Islet precursor cell (in vitro differentiated cells): ENCODE measurements at places on chromosomes 5 and 9.

- DNase-seq = no peak
Measured at GRCh38 chr5:119445544-119445943, 6.8 kb upstream of the HSD17B4 start.

DNA sequence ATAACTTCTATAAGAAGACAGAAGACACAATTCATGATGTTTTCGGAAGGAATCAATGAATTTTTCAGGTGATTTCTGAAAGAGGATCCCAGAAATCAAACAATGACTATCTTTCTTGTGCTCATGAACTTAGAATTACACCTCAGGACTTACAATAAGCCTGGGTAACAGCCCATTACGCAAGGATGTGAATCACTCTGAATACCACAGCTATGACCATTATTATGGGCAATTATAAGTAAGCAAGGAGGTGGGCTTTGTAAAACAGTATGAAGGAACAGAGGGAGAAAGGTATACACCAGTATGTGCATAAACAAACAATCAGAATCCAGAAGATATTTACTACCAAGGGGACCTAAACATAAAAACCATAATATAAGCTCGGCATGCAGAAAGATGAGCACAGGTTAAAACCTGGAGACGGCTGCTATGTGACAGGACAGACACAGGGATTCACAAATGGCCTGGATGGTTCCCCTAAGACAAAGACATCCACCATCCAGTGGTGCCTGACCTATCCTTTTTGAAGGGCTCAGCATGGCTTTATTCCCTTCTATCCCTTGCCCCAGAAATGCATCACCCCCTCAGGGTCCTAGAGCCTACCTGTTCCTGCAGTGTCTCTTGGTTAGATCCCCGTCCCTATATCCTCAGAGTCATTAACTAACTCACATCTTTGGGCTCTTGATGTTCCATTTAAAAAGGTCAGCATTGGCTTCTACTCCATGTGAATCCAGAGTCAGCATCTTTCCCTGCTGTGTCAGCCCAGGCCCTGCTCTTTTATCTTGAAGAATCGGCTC, 21.8 kb upstream of the PPP2CA start:
- DNase-seq = no peak

DNA sequence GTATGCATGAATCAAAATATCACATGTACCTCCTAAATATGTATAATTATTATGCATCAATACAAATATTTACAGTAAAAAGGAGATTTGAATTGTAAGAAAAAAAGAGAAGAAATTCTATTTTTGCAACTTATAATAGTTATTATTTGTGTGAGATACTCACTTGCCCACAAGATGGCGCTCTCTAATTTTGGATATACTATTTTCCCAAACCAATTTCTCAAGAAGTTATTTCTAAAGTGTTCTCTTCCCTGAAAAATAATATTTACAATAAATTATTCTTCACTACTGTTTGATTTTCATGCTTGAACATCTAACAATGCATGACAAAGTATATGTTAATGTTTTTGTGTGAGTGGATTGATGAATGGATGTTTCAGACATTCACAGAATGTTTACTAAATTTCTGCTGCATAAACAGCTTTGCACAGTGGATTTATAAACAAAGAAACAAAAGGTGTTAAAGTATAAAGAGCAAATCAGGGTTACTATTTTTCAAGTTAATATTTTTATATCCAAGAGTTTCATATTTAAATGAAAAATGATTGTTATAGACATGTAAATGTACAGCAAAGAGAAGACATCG, 503.4 kb downstream of the PDE4D start:
- DNase-seq = no peak

DNA sequence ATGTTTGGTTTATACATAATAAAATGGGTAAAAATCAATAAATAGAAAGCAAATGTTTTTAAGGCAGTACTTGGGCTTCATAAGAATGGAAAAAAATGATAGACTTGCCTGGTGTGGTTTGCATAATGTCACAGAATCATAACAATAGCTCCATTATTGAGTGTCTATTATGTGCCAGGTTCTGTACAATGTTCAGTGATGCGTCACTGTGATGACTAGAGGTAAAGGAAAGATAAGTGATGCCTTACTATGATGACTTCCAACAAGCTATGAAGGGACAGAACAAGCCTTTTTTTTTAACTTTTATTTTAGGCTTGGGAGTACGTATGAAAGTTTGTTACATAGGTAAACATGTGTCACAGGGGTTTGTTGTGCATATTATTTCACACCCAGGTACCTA, 128.8 kb downstream of the TMC1 start:
- no peak for DNase-seq

DNA sequence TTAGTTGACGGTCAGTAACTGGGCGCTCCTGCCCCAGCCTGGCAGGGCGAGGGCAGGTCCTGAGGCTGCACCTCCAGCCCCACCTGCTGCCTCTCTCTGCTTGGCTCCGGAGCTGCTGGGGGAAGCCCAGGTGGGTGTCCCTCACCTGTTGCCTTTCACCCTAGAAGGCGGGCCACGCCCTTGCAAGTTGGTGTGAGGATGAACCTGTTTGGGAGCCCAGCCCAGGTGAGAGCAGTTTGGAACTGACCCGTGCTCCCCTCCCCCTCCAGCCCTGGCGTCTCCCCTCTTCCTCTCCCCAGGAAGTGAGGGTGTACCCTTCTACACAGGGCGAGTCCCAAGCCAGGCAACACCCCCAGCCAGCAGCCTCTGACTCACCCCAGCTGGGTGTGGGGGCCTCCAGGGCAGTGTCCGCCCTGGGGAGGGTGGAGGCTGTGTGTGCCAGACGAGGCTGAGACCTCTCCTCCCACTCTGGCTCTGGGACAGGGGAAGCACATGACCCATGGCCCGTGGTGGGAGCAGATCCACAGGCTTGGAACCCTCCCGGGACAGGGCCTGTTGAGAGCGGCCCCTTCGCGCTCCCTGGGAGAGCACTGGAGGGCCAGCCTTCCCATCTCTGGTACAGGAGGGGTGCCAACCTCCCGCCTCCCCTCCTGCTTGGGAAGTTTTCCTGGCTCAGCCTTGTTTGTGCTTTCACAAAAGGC, 10.4 kb downstream of the LRRC8A start:
- no peak for DNase-seq

DNA sequence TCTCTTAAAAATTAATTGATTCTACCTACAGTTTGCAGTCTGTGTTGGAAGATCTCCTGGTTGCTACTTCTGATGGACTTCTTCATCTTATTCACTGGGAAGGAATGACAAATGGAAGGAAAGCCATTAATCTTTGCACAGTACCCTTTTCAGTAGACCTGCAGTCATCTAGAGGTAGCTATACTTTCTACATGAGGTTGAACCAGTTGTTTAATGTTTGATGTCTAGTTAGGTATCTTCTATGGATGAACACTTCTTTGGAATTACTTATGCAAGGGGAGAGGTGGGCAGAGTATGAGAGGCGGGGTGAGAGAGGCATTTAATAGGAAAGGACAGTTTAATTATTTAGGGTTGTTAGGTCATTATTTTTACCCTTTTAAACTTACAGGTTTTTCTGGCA, 91.2 kb downstream of the RIC1 start:
- DNase-seq = no peak

- no peak for DNase-seq
Measured at GRCh38 chr5:115983519-115983918, 21.2 kb downstream of the LVRN start.

GRCh38 chr9:93164085-93164484, 19.9 kb upstream of the WNK2 start:
- DNase-seq = no peak

- no peak for DNase-seq
Measured at GRCh38 chr5:62432621-62433064, 20.1 kb downstream of the IPO11 start.

- no peak for DNase-seq
Measured at GRCh38 chr9:127086771-127087170, 35.7 kb downstream of the ANGPTL2 start.

GRCh38 chr5:159003045-159004030, 96.4 kb downstream of the EBF1 start:
- no peak for DNase-seq

DNA sequence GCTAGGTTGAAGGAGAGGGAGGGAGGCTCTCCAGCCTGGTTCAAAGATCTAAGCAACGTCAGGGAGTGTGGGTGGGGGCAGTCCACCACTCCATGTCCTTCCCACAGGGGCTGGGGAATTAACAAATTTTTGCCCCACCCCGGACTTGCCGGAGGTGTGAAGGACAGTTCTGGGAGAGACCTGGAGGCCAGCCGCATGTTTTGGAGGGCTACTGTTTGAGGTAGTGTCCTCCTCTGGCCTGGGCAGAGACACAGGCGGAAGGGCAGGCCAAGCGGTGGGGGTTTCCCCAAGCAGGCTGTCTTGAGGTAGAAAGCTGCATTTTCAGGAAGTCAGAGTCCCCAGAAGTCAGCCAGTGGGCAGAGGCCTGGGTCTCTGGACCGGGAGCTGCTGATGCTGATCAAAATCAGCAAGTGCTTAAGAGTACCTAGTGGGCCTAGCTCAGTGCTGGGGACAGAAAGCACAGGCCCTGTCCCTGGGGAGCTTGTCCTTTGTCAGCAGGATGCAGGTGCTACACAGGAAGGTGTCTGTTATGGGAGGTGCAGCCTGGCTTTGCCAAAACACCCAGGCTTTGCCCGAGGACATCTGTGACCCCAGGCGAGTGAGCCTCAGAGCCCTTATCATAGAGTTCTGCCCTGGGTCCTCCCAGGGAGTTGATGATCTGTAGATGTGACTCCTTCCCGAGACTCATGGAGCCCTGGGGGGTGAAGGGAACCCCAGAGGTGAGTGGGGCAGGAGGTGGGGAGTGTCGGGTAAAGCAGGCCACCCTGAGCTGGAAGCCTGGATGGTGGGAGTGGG, 18.5 kb downstream of the JADE2 start:
- peak; percentile 43 for DNase-seq

DNA sequence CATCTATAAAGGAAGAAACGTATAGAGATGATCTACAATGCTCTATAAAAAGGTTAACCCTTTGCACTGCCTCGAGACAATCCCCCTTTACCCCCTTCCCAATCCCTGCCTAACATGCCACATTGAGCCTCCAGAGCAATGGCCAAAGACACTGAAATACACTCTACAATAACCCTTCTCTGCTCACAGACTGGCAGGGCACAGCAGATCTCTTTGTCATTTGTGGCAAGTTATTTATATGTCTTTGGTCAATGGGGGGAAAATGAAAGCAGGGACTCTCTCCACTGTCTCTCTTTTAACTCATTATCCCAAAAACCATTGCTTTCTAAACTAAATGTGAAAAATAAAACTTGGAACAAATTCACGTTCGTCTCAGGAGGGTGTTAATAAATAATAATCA, 51.7 kb downstream of the PTCH1 start:
- DNase-seq = peak; percentile 7
